ENCODE measurements at places on chromosomes 7 and 10.

- H3K36me3 ChIP-seq = no peaks in the 10 kb centered on the region
- no peak overlapping the region for H3K27ac ChIP-seq
- H3K27me3 ChIP-seq = no peaks in the 10 kb centered on the region
- H3K4me1 ChIP-seq = no peaks in the 10 kb centered on the region
Measured at GRCh38 chr7:123355576-123356190, 155.9 kb upstream of the SLC13A1 start.

GRCh38 chr10:108424656-108425055, 1260.2 kb upstream of the SORCS1 start:
- DNase-seq = no peak
- H3K27me3 ChIP-seq = no peaks in the 10 kb centered on the region
- H3K36me3 ChIP-seq = no peaks in the 10 kb centered on the region
- no peak overlapping the region for H3K4me3 ChIP-seq

GRCh38 chr7:137209151-137209817, 134.2 kb downstream of the PTN start:
- no peak overlapping the region for H3K27ac ChIP-seq
- H3K4me1 ChIP-seq = no peaks in the 10 kb centered on the region
- DNase-seq = no peak
- H3K36me3 ChIP-seq = no peaks in the 10 kb centered on the region
- no peaks in the 10 kb centered on the region for H3K27me3 ChIP-seq
- no peak overlapping the region for H3K4me3 ChIP-seq

GRCh38 chr10:71135236-71135635, 77.1 kb upstream of the UNC5B start:
- no peak overlapping the region for H3K4me3 ChIP-seq
- DNase-seq = no peak
- no peaks in the 10 kb centered on the region for H3K36me3 ChIP-seq
- H3K27me3 ChIP-seq = peaks cover 9% of the 10 kb centered on the region

GRCh38 chr7:95867309-95867708, 95.0 kb downstream of the DYNC1I1 start:
- H3K4me1 ChIP-seq = no peaks in the 10 kb centered on the region
- no peak overlapping the region for H3K4me3 ChIP-seq
- H3K27me3 ChIP-seq = no peaks in the 10 kb centered on the region
- no peaks in the 10 kb centered on the region for H3K36me3 ChIP-seq
- no peak for DNase-seq

- H3K4me1 ChIP-seq = no peaks in the 10 kb centered on the region
- no peak overlapping the region for H3K27ac ChIP-seq
- no peak for DNase-seq
- H3K27me3 ChIP-seq = no peaks in the 10 kb centered on the region
- no peaks in the 10 kb centered on the region for H3K36me3 ChIP-seq
- no peak overlapping the region for H3K4me3 ChIP-seq
Measured at GRCh38 chr7:98643236-98643985, 26.3 kb downstream of the NPTX2 start.

- no peaks in the 10 kb centered on the region for H3K27me3 ChIP-seq
- no peak overlapping the region for H3K27ac ChIP-seq
- no peaks in the 10 kb centered on the region for H3K36me3 ChIP-seq
Measured at GRCh38 chr7:104969183-104969582, 44.8 kb upstream of the KMT2E start.

- H3K27me3 ChIP-seq = no peaks in the 10 kb centered on the region
- no peak overlapping the region for H3K4me3 ChIP-seq
- no peaks in the 10 kb centered on the region for H3K4me1 ChIP-seq
- H3K27ac ChIP-seq = no peak overlapping the region
Measured at GRCh38 chr7:16543456-16543855, 16.8 kb downstream of the LRRC72 start.

DNA sequence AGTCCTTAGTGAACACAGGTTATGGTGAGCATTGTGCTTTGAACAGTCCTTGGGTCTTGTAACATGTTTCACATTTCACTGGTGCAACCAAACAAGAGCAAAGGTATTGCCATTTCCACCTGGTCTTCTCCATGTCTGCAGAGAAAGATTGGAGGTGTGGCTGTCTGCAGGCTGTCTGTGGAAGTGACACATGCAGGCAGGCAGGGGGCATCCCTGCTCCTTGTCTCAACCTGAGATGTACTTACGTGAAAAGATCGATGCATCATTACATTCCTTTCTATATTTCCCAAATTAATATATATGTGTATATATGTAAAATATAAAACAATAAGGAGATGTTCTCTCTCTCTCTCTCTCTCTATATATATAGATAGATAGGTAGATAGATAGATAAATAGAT, 54.3 kb downstream of the LRRC18 start:
- H3K36me3 ChIP-seq = no peaks in the 10 kb centered on the region
- no peak for DNase-seq
- H3K4me3 ChIP-seq = no peak overlapping the region
- H3K27me3 ChIP-seq = no peaks in the 10 kb centered on the region
- no peak overlapping the region for H3K27ac ChIP-seq

DNA sequence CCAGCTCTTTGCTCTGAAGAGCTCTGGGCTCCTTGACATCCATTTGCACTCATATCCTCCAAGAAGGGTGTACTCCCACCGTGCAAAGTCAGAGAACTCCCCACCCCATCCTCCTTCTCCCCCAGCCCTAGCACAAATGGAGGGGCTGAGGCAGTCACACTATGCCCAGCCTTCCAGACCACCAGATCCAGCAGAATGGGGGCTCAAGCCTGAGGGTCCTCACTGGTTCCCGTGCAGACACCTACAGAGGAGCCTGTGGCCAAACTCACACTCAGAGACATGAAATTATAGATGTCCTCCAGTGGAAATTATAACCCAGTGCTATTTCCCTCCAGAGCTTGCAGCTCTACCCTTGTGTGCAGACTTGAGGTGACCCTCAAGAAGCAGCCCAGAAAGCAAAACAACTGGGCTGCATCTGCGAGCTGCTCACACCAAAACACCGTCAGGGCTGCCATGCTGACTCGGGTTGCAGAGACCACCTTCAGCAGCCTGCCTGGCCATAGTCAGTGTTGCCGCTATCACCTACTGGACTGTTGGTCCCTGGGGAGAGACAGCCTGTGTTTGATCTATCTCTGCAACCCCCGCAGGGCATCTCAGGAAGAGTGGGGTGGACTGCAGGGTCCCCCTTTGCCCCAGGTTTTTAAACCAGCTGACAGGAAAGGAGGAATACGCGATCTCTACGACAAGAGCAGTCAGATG, 7.4 kb downstream of the ZNF488 start:
- H3K4me3 ChIP-seq = no peak overlapping the region
- DNase-seq = no peak
- H3K27ac ChIP-seq = no peak overlapping the region
- H3K27me3 ChIP-seq = peaks cover 5% of the 10 kb centered on the region
- H3K4me1 ChIP-seq = no peaks in the 10 kb centered on the region

GRCh38 chr7:11486271-11486670, 345.7 kb downstream of the THSD7A start:
- DNase-seq = no peak
- no peaks in the 10 kb centered on the region for H3K27me3 ChIP-seq
- no peak overlapping the region for H3K27ac ChIP-seq
- H3K36me3 ChIP-seq = no peaks in the 10 kb centered on the region
- no peaks in the 10 kb centered on the region for H3K4me1 ChIP-seq

GRCh38 chr7:13327669-13328068, 640.2 kb downstream of the ARL4A start:
- H3K27me3 ChIP-seq = no peaks in the 10 kb centered on the region
- no peak overlapping the region for H3K27ac ChIP-seq
- H3K4me3 ChIP-seq = no peak overlapping the region
- DNase-seq = no peak

DNA sequence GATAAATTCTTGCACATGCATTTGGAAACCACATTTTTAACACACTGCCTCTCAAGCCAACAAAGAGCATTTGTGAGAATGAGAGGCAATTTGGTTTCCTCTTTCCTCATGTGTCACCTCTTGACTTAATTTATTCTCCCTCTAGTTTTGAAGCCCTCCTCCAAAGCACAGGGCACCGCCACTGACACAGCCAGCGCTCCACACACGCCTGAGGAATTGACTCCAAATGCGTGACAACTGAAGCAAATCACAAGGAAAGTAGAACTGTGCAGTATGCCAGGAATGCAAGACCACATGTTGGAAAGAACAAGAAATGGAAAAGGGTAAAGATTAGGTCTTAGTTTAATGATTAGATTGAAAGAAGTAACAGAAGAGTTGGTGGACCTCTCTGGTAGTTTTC, 173.3 kb downstream of the LSM5 start:
- H3K27me3 ChIP-seq = peaks cover 16% of the 10 kb centered on the region
- H3K4me3 ChIP-seq = no peak overlapping the region
- H3K27ac ChIP-seq = no peak overlapping the region
- DNase-seq = no peak

- DNase-seq = no peak
- no peaks in the 10 kb centered on the region for H3K27me3 ChIP-seq
Measured at GRCh38 chr7:26103596-26103995, 48.4 kb upstream of the NFE2L3 start.

GRCh38 chr10:131145756-131146155, 165.8 kb downstream of the TCERG1L start:
- H3K36me3 ChIP-seq = no peaks in the 10 kb centered on the region
- H3K27me3 ChIP-seq = peaks cover 16% of the 10 kb centered on the region
- no peak overlapping the region for H3K27ac ChIP-seq
- DNase-seq = no peak
- H3K4me1 ChIP-seq = peaks cover 4% of the 10 kb centered on the region

DNA sequence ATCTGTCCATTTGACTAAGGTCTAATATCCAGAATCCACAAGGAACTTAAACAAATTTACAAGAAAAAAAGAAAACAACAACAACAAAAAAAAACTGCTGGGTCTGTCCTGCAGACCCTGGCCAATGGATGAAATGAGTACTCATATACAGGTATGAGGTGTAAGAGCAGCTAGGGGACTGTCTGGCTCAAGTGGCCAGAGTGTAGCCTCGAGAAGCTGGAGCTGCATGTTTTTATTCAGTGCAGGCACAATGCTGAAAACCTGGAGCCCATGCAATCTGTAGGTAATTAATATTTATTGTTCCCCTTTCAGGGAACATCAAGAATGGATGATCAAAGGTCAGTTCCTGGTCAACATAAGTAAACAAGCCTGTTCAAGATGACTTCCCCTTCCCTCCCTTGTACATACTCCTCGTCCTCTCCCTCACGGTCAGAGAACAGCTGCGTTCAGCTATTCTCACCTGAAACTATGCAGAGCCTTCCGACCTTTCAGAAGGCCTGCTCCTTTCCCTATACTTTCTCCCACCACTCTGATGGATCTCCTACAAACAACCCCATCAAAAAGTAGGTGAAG, 15.5 kb downstream of the CYP2C19 start:
- H3K27me3 ChIP-seq = no peaks in the 10 kb centered on the region
- no peaks in the 10 kb centered on the region for H3K36me3 ChIP-seq
- no peak overlapping the region for H3K4me3 ChIP-seq
- no peaks in the 10 kb centered on the region for H3K4me1 ChIP-seq
- DNase-seq = no peak

GRCh38 chr7:136847858-136848257, 20.6 kb upstream of the CHRM2 start:
- H3K4me3 ChIP-seq = no peak overlapping the region
- H3K27ac ChIP-seq = no peak overlapping the region
- no peaks in the 10 kb centered on the region for H3K36me3 ChIP-seq
- H3K27me3 ChIP-seq = no peaks in the 10 kb centered on the region
- no peak for DNase-seq

DNA sequence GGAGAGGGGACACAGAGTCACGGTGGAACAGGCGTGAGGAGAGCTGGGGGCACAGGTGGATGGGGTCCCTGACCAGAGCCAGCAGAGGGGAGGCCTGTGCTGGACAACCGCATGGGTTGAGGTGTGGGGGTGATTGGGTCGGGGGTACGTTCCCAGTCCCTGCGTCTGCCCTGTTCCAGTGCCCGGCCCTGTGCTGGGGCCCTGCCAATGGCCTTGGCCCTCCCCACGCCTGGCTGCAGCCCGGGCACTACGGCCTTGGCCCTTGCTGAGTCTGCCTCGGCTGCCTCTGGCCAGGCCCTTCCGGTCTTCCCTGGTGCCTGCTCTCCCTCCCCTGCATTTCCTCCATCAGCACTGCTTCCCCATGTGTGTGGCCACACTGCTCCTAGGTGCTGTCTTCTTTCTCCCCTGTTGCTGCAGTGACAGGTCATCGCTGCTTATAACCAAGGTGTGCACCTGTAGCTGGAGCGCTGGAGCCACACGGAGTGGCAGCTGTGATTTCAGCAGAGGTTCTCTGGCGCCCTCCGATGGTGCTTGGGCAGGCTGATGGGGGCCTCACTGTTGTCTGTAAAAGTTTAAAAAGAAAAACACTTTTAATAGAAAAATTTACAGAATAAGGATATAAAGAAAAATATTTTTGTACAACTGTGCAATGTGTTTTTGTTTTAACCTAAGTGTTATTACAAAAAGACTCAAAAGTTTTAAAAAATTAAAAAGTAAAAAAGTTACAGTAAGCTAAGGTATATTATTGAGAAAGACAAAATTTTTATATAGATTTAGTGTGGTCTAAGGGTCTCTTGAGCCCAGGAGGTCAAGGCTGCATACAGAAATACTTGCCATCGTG, 45.2 kb upstream of the BHLHA15 start:
- no peaks in the 10 kb centered on the region for H3K27me3 ChIP-seq
- no peak for DNase-seq
- H3K4me3 ChIP-seq = no peak overlapping the region
- no peak overlapping the region for H3K27ac ChIP-seq
- peaks cover 3% of the 10 kb centered on the region for H3K36me3 ChIP-seq
- H3K4me1 ChIP-seq = peaks cover 20% of the 10 kb centered on the region

- no peaks in the 10 kb centered on the region for H3K4me1 ChIP-seq
- peaks cover 18% of the 10 kb centered on the region for H3K36me3 ChIP-seq
- H3K4me3 ChIP-seq = no peak overlapping the region
- no peaks in the 10 kb centered on the region for H3K27me3 ChIP-seq
- no peak for DNase-seq
Measured at GRCh38 chr7:50436133-50436806, 13.9 kb downstream of the FIGNL1 start.

GRCh38 chr10:26381986-26382385, 56.2 kb upstream of the APBB1IP start:
- H3K27ac ChIP-seq = no peak overlapping the region
- no peaks in the 10 kb centered on the region for H3K4me1 ChIP-seq
- no peak overlapping the region for H3K4me3 ChIP-seq
- no peaks in the 10 kb centered on the region for H3K27me3 ChIP-seq

DNA sequence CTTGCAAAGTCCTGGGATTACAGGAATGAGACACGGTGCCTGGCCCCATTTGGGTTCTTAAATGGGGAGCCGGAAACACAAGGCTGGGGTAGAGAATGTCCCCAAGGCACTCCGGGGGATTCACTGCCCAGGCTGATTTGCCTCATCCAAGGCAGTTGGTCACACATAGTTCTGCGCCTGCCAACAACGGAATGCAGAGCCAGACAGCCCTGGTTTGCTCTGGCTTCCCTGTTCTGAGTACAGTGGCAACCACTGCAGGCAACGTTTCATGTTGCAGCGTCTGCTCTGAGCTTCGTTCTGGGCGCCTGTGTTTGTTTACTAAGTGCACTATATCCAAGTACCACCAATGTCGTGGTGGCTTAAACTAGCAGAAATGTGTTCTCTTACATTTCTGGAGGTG, 61.7 kb upstream of the C1QL3 start:
- no peak overlapping the region for H3K4me3 ChIP-seq
- H3K27ac ChIP-seq = no peak overlapping the region
- DNase-seq = no peak
- no peaks in the 10 kb centered on the region for H3K27me3 ChIP-seq
- H3K4me1 ChIP-seq = no peaks in the 10 kb centered on the region

Measured in suprapubic skin (tissue), 4 donors.